ENCODE measurements at places on chromosomes 7 and 10.

DNA sequence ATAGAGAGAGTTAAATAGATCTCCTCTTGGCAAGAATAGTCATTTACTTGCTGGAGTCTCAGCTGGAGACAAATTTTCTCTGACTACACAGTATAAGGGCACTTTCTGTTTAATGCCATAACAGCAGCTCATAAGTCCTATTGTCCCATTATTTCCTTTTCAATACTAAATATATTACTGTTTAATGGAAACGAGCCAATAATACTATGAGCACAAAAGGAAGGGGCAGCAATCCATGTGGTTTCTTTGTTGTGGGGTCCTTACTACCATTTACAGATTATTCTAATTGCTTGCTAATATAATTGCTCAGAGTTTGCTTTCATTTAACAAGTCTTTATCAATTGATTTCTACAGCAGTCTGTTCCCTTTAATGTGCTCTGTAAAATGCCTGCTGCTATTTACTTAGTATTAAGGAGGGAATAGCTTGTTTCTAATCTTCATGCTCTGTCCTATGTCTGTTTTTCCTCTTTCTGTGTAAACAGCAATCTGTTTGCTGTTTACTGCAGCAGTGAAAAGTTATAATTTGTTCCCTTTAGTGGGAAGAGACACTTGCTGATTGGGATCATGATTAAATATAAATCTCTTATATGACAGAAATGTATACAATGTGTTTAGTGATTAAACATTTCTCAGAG, 296.2 kb upstream of the SMIM30 start:
- no peak for DNase-seq

- no peak for DNase-seq
Observed at GRCh38 chr10:14758994-14759664, 15.6 kb downstream of the FAM107B start.

DNA sequence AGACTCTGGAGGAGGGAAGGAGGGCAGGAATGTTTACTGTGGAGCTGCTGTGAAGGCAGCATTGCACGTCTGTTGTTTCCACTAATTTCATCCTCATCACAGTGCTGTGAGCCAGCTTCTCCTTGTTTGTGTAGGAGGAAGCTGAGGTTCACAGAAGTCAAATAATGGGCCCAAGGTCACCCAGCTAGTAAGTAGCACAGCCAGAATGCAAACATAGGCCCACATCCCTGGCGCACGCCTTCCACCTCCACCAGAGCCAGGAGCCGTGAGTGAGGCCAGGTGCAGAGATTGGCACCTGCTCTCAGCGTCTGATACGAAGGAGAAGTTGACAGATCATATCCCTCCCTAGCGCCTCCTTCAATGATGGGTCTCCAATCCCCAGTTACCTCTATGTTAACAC, 93.6 kb downstream of the HTR5A start:
- DNase-seq, result no peak

DNA sequence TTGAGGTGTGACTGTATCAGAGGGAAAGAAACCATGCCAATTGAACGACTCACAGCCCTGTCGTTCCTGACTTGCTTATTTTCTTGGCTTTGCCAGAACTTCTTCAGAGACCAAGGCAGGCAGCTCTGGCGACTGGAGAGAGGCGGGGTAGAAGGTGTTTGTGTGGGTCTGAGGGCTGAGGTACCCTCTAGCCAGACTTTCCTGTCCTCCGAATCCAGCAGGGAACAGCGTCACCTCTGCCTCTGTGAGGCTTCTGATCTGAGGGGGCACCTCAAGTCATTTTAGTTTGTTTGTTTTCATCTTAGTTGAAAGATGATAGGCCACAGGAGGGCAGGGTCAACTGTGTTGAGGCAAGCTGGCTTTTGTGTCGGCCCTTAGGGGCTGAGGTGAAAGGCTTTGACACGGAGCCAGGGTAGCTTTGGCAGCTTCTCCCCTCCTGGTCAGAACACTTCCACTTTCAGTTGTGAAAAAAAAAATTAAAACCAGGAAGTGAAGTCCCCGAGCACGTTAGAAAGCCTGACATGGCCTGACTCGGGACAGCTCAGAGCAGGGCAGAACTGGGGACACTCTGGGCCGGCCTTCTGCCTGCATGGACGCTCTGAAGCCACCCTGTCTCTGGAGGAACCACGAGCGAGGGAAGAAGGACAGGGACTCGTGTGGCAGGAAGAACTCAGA, 1.9 kb downstream of the ACSL5 start:
- DNase-seq, result peak; percentile 22

DNA sequence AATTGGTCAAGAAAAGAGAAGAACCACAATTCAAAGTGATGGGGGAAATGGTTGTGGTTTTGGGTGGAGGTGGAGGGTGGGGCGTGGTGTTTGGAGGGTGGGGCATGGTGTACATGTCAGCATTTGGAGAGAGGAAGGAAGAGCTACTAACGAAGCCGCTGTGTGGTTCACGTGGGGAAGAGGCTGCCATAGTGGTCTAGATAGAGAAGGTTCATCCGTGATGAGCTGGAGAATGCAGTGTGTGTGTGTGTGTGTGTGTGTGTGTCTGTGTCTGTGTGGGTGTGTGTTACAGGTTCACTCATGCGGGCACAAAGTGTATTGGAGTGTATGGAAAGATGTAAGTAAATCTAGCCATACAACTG, 6.1 kb upstream of the VCL start:
- DNase-seq, result no peak

GRCh38 chr10:67803588-67804394, 34.2 kb downstream of the DNAJC12 start:
- no peak for DNase-seq

- no peak for DNase-seq
Observed at GRCh38 chr10:61456095-61456789, 3.1 kb upstream of the TMEM26 start.

DNA sequence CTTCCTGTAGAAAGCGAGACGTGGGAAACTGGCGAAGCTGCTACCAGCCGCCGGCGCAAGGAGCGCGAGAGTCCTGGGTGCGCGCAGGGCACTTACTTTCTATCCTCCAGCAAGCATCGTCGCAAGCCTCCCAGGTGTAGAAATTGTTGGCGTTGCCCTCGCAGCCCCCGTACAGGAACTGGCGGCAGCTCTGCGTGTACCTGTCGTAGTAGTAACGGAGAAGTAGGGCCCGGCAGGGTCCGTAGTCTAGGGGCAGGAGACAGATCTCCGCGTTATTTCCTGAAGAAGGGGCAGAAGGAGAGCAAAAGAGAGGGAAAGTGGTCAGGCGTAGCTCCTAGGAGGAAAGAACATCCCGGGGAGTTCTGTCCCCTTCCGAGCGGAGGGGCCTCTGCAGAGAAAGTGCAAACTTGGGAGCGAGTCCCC, 501 bp downstream of the TFPI2 start:
- DNase-seq, result peak; percentile 6

DNA sequence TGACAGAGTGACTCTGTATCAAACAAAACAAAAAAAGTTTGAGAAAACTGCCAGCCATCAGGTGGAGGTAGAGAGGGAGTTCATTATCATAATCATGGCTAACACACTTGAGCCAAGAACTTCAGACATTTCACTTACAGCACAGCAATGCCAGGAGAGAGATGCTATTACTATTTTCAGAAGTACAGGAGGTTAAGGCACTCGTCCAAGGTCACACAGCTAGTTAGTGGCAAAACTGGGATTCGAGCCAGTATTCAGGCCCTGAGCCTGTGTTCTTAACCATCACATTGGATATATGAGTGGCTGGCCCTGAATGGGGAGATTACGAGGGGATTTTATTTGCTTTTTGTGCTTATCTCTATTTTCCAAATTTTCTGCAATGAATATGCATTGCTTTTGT, 24.8 kb upstream of the UNC5B start:
- no peak for DNase-seq

- DNase-seq, result no peak
Observed at GRCh38 chr10:100987685-100988049, 324 bp downstream of the TWNK start.

DNA sequence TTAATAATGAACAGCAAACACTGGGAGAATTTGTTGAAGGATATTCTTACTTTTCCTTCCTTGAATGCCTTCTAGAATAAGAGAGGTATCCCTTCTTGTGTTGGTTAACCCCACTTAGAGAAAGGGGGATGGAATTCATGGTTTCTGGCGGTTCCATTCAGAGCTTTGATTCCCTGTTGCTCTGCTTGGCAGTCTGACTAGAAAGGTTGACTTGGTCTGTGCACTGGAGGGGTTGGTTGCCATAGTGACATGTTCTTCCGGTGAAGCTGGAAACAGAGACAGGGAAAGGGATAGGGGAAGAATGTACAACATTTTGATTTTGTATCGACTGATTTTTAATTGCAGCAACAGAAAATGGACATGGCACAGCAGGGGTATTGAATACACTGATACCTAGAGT, 2.5 kb downstream of the TMEM178B start:
- DNase-seq, result no peak

- DNase-seq, result no peak
Observed at GRCh38 chr10:4147245-4147644, 362.2 kb upstream of the KLF6 start.

- no peak for DNase-seq
Observed at GRCh38 chr10:1939016-1939415, 201.7 kb upstream of the ADARB2 start.

Measured in prostate gland (tissue), 2 donors.